ENCODE measurements at places on chromosomes 12 and 14.

DNA sequence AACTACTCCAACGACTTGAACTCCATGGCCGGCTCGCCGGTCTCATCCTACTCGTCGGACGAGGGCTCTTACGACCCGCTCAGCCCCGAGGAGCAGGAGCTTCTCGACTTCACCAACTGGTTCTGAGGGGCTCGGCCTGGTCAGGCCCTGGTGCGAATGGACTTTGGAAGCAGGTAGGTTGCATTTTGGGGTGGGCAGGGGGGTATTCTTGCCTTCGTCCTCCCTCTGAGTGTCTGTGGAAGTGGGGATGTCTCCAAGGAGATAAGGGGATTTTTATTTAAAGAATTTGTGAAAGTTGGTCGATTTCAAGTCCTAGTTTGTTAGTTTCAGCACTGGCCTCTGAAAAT is 1.3 kb downstream of the ASCL1 start:
- no peak for DNase-seq

GRCh38 chr12:50751948-50752721 is 11.8 kb upstream of the ATF1 start:
- no peak for DNase-seq

DNA sequence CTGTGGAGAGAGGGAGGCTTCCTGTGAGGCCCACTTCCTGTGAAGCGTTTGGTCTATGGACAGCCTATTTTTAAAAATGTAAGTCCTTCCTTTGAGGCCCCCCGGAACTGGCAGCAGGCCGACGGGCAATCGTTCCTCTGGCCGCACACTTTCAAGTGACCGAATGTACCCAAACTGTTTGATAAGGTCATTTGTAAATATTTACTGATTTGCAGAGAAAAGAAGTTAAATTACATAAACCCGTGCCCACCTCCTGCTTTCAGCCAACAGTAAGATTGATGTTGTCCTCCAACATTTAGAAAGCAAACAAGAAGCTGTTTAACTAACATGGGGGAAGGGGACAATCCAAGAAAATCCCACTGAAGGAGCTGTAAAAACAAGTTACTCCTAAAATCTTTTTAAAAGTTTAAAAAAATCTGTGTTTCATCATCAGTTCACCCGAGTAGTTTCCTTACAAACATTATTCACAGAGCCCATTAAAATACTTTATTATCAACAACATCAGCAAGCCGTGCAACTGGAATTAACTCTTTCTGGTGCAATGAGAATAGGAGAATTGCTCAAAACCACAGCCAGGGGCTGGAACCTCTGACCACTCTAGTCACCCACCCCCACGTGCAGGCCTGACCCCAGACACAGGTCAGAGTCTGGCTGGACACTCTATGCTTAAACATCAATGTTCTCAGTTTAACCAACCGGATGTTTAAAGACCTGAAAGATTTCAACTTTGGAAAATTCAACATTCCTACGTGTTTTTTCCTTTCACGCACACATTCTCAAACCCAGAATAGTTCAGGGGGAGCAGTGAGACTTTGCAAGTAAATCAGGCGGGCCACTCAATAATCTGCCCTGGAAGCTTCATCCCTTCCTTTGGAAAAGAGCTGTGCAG is 65.3 kb downstream of the FOXN3 start:
- DNase-seq = no peak

DNA sequence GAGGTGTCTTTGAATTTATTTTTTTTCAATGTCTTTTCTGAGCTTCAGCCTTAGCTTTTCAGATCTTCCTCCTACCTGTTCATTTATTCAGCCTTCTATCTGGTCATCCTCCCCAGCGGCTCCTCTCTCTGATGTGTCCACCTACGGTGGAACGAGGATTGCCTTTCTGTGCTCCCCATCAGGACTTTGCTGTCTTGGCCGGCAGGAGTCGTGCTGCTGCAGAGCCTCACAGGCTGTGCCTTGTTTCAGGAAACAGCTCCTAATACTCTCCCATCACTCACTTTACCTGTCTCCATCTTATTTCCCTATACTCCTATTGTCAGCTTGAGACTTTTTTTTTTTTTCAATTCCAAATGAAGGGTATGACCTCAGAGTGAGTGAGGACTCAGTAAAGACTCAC is 76.9 kb downstream of the KICS2 start:
- no peak for DNase-seq

DNA sequence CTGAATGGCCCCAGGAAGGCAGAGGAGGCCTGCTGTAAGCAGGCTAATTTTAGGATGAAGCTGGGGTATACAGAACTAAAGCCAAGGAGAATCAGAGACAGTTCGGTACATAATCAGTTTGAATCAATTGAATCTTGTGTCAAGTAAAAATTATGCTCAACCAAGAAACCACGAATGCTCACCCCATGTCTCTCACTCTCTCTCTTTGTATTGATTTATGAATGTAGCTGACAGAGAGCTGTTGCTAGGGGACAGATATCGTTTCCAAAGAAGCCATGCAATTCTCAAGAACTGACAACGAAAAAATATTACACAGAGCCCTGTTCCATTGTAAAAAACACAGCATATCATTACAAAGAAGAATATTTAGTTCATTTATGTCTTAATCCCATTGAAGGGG is 151.1 kb upstream of the PKP2 start:
- DNase-seq = no peak

- DNase-seq = no peak
Observed at GRCh38 chr14:90454041-90455000, 57.5 kb downstream of the CALM1 start.

- no peak for DNase-seq
Observed at GRCh38 chr14:62289471-62289870, 527.3 kb downstream of the SNAPC1 start.

DNA sequence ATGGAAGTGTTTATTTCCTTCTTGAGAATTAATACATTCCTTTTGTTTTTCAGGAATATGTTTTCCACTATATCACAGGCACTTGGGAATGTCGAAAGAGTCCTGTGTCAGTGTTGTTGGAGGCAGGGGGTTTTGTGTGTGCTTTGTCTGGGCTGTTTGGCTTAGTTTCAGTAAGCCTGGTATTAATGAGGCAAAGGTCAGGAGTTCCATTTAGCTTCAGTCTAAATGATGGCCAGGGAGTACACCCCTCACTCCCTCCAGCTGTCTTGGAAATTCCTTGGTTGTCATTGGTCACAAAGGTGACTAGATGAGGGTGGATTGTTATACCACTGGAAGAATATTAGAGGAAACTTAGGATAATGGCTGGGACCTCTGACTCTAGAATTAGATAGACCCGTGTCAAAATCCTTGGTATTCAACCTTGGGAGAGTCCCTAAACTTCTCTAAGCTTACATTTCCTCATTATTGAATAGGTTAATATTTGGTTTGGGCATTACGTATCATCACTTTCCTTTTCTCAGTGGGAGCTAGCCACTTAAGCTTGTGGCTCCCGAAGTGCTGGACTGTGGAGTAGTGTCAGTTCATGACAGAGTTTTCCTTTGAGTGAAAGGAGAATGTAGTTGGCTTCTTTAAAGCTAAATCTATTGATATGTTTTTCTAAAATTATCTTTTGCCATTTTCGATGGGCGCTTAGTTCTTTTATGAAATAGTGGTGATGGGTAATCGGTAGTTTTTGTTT is 5.2 kb downstream of the FRS2 start:
- DNase-seq = no peak

DNA sequence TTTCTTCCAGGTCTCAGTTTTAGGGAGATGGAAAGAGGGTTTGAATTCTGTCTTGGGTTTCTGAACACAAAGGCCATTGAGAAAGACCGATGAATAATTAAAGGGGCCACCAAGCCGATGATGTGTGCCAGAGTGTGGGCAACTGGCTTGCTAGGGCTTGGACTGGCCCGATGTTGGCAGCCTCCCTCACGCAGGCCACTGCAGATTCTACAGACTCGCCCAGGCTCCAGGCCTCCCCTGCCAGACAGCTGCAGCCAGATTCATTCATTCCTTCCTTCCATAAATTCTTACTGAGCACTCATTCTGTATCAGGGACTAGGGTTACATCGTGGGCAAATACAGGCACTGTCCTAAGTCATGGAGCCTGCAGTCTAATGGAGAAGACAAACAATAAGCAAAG is 34.9 kb downstream of the ACTN1 start:
- DNase-seq = no peak

DNA sequence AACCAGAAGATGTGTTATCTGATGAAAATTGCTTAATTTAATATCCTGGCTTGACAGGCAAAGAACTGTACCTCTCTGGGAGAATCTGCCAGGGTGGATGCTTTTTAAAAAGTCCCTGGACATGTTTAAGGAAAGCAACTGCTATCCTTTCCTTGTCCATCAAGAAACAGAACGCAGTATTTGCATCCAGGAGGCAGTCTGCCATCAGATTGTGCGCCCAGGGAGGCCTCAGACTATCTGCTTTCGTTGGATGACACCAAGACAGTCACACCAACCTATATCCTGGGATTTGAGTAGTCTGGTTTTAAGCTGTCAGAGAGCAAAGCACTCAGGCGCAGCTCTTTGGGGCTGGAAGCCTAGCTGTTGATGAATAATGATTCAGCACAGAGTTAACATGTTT is 121.9 kb downstream of the TBX5 start:
- DNase-seq = no peak

- DNase-seq = peak; percentile 64
Observed at GRCh38 chr14:97977651-97978261, 1180.6 kb downstream of the VRK1 start.

DNA sequence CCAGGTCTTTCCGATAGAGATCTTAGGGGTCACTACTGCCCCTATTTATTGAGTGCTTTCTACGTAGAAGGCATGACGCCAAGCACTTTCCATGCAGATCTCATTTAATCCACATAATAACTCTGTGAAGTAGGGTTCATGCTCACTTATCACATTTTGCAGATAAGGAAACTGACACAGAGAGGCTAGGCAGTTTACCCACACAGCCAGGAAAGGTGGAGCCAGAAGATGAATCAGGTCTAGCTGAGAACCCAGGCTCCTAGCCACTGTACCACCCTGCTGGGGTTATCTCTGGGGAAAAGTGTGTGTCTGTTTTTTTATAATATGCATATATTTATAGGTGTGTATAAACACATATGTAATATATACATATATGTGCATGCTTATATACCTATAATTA is 83.6 kb downstream of the KSR2 start:
- no peak for DNase-seq

GRCh38 chr12:101654442-101654841 is 43.0 kb upstream of the CHPT1 start:
- DNase-seq = no peak

DNA sequence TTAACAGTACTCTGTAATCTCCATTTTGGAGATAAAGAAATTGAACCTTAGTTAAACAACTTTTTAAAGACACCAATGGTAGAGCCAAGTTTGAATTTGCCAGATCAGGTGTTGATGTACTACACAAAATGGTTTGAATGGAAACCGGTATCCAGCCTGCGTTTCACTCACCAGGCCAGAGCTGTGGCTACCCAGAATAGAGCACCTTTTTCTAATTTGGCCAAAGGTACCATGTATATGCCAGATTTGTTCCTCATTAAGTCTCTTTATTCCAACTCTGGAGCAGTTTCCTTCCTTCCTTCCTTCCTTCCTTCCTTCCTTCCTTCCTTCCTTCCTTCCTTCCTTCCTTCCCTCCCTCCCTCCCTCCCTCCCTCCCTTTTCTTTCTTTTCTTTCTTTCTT is 39.3 kb downstream of the PALS1 start:
- DNase-seq = no peak

DNA sequence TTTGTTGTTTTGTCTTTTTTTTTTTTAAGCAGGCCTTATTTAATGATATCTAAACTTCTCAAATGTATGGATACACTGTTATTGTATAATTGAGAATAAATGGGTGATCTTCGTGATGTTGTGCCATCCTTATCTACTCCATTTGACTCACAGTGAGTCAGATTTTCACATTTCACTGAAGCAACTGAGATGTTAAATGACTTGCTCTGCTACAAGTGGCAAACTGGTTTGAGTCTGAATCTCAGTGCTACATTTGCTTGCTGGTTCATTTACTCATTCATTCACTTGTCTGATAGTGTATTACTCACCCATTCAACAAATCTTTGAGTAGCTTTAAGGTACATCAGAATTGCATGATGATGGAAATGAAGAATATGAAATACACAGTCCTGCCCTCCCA is 2.6 kb downstream of the KIAA0586 start:
- DNase-seq = no peak

GRCh38 chr12:29216266-29216665 is 67.2 kb downstream of the FAR2 start:
- DNase-seq = no peak

All from activated gamma-delta T cell treated with Interleukin-2 at 50 U/mL for 16 hours (primary cell).